ENCODE measurements at places on chromosomes 12 and 14.

DNA sequence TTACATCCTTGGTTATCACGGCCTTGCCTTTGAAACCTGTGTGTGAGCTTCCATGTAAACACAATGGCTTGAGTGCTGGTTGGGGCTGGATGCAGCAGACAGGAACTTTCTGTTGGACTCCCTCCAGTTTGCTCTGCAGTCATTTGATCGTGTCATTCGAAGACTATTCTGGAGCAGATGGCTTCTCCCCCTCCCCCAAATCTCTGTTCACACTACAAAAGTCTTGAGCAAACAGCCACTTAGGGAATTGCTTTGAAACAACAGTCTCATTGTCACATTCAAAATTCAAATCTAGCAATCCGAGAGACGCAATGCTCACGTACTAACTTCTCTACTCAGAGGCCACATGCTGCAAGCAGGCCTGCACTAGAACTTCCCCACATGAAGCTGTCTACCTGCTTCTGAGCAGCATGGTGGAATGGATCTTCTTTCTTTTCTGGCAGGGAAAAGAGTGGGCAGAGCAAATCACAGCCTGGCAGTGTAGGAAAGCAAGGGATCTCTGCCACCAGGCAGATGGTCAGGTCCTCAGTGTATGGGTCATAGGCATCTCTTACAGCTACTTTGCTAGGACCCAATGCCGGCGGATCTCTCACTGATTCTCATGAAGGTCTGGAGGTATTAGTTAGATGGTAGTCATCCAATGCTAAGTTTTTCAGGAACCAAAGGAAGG lies 214.2 kb downstream of the PPM1H start:
- no peak for DNase-seq

- no peak for DNase-seq
Measured at GRCh38 chr12:127398016-127398710, 868.8 kb upstream of the TMEM132C start.

- no peak for DNase-seq
Measured at GRCh38 chr12:124545508-124546418, 21.6 kb downstream of the NCOR2 start.

DNA sequence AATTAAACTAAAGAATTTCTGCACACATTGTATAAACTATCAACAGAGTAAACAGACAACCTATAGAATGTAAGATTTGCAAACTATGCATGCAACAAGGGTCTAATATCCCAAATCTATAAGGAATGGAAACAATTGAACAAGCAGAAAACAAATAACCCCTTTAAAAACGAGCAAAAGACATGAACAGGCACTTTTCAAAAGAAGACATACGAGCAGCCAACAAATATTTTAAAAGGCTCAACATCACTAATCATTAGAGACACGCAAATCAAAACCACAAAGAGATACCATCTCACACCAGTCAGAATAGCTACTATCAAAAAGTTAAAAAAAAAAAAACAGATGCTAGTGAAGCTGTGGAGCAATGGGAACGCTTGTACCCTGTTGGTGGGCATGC lies 4.7 kb downstream of the TAS2R13 start:
- DNase-seq: no peak

DNA sequence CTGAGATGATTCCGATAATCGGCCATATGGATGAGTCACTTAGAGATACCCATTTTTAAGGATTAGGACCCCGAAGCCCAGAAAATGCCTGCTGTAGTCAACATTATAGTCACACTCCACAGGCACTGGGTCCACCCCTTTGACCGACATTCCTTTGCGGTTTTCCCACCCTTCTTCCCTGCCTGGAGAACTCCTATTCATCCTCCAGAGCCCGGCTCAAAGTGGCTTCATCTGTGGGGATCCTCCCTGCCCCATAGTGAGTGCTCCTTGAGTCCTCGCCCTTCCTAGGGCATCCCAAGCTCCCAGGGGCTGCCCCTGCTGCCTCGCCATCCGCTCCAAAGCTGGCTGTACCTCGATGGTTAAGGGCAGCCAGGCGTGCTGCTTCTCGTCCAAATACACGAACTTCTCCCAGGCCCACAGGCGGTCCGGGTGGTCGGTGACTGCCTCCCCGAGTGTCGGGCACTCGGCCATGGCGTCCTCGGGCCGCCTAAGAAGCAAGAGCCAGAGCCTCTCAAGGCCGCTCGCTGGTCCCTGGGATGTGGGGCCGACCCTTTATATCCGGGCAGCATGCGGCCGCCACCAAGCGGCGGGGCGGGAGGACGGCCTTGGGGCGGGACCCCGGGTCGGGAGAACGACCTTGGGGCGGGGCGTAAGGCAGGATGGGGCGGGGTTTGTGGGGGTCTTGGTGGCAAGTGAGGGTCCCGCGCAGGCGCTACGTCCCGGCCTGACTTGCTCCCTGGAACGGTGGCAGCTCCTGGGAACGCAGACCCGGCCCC lies at the start of gene TCL1A:
TSS of gene TCL1A (minus strand) at position 530 of the 776 bp plus-strand sequence. CDS start at position 471, 59 bp downstream.
- no peak for DNase-seq

DNA sequence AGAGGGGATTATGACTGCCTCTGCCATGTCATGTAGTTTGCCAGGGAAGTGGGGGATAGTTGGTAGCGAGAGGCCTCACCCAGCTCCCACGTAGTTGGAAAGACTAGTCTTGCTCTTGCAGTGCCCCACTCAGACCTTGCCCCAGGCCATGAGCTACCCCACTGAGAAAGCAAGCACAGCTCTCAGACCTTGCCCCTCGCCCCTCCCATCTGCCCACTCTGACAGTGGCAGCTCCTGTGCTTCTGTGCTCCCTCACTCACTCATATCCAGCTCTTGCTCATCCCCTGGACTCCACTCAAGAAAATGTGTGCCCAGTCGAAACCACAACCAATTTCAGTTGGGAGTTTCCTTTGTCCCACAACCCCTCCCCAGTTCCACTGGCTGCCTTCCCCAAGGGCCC lies 55.5 kb upstream of the BDKRB2 start:
- no peak for DNase-seq

- DNase-seq: no peak
Measured at GRCh38 chr14:92633724-92634123, 114.7 kb downstream of the LGMN start.

All from retinal pigment epithelial cell (primary cell).